Hematopoietic multipotent progenitor cell treated with erythropoietin and hydrocortisone succinate and interleukin-3 and kit ligand, for 8 days (in vitro differentiated cells): ENCODE measurements at places on chromosomes 7 and 10.

DNA sequence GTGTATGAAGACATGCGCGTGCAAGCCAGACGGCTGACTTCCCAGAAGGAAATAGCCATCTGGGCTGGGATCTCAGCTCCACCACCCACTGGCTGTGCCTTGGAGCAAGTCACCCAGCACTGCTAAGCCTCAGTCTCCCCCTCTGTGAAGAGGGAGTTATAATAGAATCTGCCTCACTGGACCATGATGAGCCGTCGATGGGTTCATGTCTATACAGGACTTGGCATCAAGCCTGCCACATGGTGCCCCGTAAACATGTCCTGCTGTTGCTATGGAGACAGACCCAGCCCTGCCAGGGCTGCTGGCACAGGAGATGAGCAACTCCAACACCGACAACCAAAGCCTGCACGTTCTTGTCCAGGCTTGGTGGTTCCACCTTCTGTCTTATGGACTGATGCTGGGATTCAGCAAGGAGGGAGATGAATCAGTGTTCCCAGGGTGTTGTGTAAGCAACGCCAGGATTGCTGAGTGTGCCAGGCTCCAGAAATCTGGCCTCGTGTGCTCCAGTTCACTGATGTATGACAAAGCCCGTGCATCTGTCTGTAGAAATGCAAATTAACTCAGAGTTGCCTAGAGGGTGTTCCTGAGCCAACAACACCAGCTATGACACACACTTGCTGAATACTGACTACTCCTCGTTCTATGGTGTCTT, 5.6 kb downstream of the GPR15LG start:
- no peak for DNase-seq

GRCh38 chr7:127438836-127439235, 46.3 kb upstream of the ZNF800 start:
- DNase-seq: no peak

DNA sequence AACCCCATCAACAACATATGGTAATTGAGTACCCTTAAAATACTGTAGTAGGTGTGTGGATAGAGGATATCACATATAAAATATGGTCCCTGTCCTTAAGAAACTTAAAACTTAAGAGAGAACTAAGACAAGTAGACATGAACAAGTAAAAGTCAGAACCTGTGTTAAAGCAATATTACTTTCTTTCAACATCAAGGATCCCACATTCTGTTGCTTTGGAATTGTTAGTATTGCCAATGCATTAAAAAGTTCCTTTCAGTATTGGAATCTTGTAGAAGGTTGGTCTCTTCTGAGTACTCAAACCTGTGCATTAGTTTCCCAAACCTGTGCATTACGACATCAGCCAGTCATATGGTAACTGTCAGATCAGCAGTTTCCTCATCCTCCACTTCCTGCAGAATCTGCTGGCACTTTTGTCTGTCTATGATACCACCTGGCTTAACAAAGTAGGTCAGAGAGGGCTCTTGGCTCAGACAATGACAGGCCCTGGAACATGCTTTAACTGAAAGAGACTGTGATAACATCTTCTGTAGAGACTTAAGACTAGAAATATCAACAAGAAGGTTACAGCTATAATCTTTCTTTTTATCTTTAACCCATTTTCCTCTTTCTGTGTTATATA, 56.5 kb downstream of the CCDC71L start:
- no peak for DNase-seq

DNA sequence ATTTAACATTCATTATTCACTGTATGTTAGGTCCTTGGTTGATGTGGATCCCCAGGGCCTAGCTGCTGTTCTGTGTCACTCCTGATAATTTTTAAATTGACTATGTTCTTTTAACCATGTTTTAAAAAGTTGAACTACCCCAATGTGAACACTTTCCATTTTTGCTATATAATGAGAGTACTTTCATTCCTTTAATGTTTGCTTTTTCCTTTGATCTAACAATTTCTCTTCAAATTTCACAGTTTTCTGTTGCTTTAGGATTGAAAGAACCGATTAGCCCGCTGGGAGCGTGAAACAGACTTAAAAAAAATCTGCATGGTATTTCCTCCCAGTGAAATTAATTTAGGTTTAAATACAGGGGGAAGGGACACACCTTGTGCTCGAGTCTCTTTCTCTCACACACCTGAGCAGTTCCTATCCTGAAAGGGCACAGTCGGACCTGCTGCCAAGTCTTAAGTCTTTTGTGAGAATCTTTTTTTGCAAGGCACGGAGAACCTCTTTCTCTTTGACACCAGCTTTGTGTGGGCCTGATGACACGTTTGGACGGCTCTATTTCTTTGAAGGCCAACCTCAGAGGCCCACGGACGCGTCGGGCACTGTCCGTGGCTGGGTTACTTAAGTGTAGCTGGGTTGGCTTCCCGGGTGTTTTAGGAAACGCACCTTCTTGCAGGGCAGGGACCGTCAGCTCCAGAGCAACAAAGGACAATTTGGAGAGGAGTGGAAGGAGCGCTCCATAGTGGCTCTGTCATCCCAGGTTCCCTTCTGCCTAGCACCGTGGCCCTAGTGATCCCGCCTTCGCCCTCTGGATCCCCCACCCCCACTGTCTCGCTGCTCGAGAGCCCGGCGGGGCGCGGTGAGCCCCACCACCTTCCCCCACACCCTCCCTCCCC, 1.0 kb upstream of the CHN2 start:
- DNase-seq: no peak

GRCh38 chr7:94394437-94395140, at the start of gene COL1A2:
COL1A2 (plus strand) TSS chr7:94394895; CDS start chr7:94395032, 137 bp downstream.
- no peak for DNase-seq

GRCh38 chr10:71821909-71822763, 28.9 kb downstream of the PSAP start:
- no peak for DNase-seq

GRCh38 chr10:87511526-87511925, 6.8 kb downstream of the MINPP1 start:
- no peak for DNase-seq

DNA sequence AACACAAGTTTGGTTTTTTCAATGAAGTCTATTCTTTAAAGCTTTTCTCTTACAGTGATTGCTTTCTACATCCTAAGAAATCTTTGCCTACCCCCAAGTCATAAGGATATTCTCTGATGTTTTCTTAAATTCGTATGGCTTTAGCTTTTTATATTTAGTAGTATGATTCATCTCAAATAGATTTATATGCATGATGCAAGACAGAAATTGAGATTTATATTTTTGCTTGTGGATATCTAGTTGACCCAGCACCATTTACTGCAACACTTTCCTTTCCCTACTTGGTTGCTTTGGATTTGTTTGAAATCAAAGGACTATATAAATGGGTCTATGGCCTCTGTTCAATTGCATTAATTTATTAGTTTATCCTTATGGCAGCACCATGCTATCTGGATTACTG, 113.9 kb downstream of the ZNF438 start:
- DNase-seq: no peak

- DNase-seq: no peak
Measured at GRCh38 chr10:119251315-119251708, 43.9 kb downstream of the GRK5 start.

- no peak for DNase-seq
Measured at GRCh38 chr7:107691716-107692115, 31.1 kb downstream of the SLC26A4 start.

- peak; percentile 66 for DNase-seq
Measured at GRCh38 chr7:151243408-151244195, 4.9 kb downstream of the SMARCD3 start.

DNA sequence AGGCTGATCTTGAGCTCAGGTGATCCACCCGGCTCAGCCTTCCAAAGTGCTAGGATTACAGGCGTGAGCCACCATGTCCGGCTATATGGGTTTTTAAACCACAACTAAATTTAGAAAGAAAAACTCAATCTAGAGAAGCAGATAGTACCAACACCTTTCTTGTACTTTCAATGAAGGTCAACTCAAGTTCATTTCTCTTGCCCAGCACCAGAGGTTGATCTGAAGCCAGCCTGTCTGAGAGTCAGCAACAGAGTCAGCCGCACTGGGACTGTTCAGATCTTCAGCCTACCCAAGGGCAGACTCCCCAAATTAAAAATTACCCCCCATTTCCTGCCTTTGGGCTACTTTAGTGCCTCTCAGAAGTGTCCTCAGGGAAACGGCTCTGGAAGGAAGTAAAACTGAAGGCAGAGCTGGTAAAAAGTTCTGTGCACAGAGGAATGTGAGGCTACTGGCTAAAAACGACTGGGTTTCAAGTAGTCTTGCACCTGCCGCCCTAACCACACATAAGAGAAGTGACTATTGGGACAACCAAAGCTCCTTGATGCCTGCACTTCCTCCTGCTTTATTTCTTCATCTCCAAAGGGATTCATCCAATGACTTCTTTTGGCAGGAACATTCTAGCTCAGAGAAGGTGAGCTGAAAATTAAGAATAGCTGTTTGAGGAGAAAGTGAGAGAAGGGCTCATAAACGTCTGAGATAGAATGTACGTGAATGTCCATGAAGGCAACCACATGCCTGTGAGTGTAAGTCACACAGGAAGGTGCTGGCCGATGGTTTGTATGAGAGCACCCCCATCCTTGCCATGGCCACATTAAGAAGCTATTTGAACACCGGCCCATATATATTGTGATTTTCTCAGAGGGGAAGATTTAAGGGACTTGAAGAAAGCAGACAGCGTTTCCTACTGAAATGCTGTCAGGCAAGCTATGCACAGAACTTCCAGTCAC, 142.4 kb upstream of the PRR15 start:
- no peak for DNase-seq

DNA sequence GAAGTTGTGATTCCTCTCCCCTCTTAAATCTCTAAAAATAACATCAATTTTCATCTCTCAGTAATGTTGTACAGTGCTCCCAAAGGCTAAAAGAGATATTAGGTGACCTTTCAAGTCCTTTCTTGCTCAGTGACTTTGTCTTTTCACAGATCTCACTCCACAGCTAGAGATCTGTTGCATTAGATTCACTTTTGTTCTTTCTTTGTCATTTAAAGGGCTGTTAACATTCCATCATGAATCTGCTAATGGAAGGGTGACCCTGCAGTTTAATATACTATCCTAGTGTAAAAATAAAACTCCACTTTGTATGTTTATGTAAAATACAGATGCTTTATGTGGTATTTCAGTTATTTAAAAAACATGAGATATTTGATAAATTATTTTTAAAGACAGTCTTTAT, 30.5 kb downstream of the GNAI1 start:
- no peak for DNase-seq

- DNase-seq: peak; percentile 55
Measured at GRCh38 chr10:61140765-61141392, 196.9 kb upstream of the RHOBTB1 start.
